GM20000 (cell line): ENCODE measurements at places on chromosomes 1 and 21.

DNA sequence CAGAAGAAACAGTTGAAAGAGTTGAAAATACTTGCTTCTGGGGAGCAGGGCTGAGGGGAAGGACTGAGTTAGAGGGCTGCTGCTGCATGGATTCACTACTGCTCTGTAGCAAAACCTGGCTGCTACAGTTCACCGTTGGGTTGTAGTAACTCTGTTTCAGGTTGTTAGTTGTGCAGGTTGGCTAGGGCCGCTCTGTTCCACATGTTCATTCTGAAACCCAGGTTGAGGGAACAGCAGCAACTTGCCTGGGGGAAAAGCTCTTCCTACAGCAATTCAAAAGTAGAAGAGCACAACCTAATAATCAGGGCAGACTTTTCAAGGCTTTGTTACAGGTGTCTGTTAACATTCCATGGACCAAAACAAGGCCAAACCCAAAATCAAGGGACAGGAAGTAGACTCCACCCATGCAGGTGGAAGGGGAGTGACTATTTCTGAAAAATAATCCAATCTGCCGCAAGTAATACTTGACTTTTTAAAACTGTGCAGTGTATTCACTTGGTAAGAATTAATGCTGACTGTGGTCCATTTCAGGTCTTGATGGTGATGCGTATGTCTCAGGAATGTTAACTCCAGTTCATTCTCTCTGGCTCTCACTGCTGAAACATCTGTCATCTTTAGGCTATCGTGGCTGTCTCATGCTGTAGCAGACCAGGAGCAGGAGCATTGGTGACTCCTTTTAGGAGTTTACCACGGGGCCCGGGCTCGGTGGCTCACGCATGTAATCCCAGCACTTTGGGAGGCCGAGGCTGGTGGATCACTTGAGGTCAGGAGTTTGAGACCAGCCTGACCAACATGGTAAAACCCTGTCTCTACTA is 5.1 kb upstream of the PARK7 start:
- no peak for DNase-seq

DNA sequence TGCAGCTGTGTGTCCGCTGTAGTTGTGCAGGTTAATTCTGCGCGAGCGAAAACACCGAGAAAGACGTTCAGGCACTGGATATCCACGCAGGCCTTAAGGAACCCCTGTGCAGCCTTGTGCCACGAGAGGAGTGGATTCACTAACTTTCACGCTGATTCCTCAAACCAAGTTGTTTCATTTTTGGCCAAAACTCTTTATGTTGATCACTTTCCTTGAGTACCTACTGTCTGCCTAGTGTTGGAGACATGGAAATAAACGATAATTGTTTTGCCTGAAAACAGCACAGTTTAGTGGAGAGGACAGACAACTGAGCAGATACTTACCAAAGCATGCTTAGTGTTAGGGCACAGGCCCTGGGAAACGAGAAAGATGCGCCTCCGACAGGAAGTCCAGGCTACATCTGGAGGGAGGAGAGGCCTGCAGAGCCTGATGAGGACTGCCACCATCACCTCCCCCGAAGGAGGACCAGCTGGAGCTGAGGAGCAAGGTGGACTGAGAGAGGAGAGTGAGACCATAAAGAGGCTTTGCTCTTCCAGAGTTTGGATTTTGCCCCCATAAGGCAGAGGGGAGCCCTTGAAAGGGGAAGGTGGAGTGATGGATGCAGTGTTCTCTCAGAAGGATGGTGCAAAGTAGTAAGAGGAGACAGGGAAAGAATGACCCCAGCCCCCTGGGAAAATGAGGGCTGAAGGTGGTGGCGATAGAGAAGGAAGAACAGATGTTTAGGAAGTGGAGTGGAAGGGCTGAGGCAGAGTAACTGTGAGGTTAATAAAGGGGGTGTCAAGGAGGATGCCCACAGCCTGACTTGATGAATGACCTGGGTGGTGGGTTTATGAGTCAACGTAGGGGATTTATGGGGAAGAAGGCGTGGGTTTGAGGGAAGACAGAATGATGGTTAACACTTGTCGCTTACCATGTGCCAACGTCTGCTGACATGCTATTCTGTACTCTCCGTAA is 956 bp upstream of the SCAF4 start:
- peak; percentile 27 for DNase-seq

GRCh38 chr1:25204797-25205480 is 27.4 kb downstream of the SYF2 start:
- DNase-seq = peak; percentile 65

GRCh38 chr1:29171089-29171488 is 10.6 kb downstream of the SRSF4 start:
- no peak for DNase-seq

DNA sequence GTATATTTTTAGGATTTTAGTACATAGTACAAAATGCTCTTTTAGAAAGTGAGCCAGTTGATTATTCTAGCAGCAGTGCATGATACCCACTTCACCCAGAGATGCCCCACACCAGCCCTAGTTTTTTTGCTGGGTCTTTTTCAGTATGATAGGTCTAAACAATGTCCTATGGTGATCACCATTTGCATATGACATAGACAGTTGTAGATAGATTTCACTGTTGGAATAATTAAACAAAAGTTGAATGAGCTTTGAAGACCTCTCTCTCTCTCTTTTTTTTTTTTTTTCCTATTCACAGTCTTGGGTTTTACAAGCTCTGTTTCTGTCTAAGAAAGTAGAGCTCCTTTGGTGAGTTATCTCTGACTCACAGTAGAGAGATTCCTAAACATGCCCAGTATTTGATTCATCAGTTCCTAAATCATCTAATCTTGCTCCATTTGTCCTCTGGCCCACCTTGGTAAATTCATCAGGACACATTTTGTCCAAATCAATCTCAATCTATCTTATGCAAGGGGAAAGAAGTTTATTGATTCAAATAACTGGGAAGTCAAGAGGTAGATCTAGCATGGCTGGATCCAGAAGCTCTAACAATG is 44.7 kb upstream of the VAV3 start:
- DNase-seq = no peak

DNA sequence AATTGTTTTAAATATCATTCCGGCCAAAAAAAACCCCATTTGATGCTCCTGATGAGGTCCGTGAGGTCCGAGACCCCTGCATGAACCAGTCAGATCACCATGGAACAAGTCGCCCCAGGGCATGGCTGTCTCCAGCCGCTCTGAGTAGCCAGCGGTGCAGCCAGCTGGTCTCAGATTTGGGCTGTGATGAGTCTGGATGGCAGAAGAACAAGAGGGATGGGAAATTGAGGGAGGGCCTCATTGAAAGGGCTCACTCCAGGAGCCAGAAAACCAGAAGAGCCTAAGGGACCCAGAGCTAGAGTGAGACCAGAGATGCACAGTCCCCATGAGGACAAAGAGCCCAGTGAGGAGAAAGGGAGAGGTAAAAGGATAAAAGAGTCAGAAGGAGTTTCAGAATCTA is 174.0 kb downstream of the TOMM20 start:
- no peak for DNase-seq

- no peak for DNase-seq
Measured at GRCh38 chr1:151476083-151476482, 16.8 kb upstream of the POGZ start.
